Keratinocyte (primary cell): ENCODE measurements at places on chromosomes 5 and 9.

GRCh38 chr5:127758766-127759283 lies 55.6 kb downstream of the CCDC192 start:
- no peak for DNase-seq

GRCh38 chr9:17862101-17862500 lies 283.2 kb downstream of the SH3GL2 start:
- no peak for DNase-seq

GRCh38 chr9:21030389-21031035 lies 928 bp downstream of the HACD4 start:
- no peak for DNase-seq

DNA sequence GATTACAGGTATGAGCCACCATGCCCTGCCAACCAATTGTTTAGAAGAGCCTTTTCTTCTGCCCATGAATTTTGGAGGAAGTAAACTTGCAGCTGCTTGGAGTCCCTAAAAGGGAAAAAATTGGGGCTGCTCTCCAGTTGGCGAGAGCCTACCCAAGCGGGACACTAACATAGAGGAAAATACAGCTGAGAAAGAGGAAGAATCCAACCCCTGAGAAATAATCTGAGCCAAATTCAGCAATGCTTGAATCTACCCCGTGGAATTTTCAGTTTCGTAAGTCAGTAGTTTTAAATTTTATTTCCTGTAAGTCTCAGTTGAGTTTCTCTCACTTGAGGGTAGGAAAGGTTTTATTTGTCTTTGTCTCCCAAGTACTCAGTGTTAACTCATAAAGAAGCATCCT lies 30.4 kb upstream of the UBTD2 start:
- DNase-seq = no peak

DNA sequence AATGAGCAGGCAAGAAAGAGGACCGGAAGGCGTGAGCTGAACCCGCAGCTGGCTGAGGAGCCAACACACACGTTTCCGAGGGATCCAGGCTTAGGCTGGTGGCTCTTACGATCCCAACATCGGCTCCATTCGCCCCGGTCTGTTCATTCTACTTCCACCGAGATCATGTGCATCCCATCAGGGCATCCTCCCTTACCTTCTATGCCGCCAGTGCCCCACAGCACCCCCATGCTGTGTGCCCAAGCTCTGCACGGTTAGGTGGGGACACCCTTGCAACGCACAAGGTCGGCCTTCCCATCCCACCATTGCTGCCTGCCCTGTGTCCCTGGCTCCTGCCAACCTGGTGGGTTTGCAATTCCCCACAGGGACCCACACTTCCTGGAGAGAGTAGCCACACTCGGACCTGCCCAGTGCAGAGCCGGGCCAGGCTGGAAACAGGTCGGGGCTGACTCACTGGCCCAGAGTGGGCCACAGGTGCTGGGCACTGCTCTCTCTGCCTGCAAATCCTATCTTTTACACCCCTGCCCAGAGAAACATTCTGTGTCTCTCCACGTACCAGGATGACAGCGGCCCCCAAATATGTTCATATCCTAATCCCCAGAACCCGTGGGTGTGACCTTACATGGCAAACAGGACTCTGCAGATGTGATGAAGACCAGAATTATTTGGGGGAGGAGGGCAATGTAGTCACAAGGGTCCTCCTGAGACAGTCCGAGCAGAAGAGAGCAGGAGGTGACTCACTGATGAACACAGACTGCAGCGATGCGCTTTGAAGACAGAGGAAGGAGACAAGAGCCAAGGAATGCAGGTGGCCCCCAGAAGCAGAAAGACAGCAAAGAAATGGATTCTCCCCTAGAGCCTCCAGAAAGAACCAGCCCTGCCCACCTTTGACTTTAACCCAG lies 182.2 kb downstream of the AUH start:
- DNase-seq = no peak

- no peak for DNase-seq
Observed at GRCh38 chr5:78958672-78959445, 26.3 kb downstream of the ARSB start.

- no peak for DNase-seq
Observed at GRCh38 chr5:157535042-157535865, 40.3 kb downstream of the ADAM19 start.

DNA sequence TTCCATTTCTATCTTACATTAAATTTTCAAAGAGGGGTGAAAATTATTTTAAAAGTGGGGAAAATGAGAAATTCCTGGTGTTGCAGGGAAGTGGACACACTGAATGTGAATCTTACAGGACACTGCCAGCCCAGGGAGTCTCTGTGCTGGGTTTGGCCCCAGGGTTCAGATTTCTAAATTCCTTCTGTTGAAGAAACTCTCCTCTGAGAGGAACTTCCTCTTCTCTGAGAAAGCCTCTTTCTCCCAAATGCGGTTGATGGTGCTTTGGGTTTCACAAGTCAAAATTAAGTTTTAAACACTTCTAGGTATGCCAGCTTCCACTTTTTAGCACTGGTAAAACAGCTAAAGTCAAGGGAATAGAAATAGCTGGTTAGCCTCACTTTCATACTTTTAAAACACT lies 317.9 kb upstream of the ITGA1 start:
- no peak for DNase-seq

GRCh38 chr5:159104759-159105144 lies 5.0 kb upstream of the EBF1 start:
- no peak for DNase-seq

- no peak for DNase-seq
Observed at GRCh38 chr5:173326501-173326960, 1.7 kb downstream of the STC2 start.

DNA sequence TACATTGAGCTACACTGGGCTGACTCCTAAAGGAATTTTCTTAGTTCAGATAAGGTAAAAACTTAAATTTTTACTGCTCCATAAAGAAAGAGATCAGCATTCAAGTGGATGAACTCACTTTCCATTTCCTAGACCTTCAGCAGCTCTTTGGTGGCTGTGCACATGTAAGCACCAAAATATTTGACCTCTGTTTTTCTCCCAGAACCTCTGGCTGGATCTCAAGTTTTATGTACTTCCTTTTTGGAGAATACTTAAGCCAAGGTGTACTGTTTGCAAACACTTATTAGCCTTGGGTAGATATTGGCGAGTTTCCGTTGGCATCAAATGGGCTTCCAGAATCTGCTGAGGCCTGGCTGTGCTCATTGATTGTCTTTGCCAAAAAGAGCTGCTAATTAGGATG lies 10.3 kb downstream of the TNC start:
- DNase-seq = no peak

- no peak for DNase-seq
Observed at GRCh38 chr9:7370988-7371387, 428.6 kb downstream of the DMAC1 start.

DNA sequence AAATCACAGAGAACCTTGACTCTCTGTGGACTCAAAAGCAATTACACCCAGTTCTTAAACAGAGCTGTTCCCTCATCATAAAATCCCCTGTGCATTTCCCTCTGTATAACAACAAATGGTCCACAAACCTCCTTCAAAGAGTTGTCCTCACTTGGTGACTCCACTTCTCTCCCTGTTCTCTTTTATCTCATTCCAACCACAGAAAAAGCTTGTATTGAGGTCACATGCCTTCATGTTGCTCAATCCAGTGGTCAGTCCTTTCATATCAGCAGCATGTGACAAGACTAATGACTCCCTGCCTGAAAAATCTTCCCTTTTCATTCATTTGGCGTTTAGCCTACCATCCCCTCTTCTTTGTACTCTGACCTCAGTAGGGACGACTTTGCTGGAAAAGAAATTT lies 158.0 kb downstream of the DEPDC1B start:
- no peak for DNase-seq

GRCh38 chr9:130606887-130607600 lies 27.7 kb downstream of the FUBP3 start:
- DNase-seq = no peak

DNA sequence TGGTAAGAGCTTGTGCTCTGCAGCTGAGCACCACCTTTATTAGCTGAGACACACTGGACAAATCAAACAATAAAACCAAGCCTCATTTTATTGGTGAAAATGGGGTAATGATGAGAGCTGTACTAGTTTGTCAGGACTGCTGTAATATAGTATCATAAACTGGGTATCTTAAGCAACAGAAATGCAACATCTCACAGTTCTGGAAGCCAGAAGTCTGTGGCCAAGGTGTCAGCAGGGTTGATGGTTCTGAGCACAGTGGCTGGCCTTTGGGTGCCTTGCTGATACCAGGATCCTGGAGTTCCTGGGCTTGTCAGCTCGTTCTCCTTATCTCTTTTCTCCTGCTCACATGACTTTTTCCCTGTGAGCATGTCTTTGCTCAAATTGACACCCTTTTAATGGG lies 513.1 kb downstream of the IRX1 start:
- DNase-seq = no peak

DNA sequence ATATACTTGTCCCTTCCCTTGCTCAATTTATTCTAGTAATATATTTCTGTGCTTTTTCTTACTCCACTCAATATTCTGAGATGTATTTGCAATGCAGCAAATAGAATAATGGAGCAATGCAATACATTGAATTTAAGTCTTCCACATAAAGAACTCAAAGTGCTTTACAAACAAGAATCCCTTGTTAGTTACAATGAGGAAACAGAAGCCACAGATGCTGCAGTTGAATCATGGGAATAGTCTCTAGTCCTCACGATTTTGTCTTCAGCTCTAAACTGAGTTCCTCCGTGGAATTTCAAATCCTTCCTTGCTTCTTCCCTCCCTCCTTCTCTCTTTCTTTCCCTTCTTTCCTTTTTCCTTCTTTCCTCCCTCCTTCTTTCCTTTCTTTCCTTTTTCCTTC lies 12.5 kb upstream of the TAS2R1 start:
- DNase-seq = no peak

DNA sequence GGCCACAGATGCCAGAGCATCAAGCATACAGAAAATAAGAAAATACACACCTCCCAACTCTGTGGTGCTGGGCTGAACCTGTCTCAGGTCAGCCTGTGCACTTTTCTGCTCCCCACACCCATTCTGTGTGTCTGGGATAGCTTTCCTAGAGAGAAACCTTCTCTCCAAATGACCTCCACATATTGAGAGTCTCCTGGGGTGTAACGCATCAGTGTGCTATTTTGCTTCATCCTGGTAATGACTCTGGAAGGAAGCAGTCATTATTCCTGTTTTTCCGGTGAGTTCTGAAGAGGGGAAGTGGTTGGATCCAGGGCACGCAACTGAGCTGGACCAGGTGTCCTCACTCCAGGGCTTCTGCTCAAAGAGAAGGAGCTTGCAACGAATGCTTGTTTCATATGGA lies 73.2 kb upstream of the SH3PXD2B start:
- DNase-seq = no peak

DNA sequence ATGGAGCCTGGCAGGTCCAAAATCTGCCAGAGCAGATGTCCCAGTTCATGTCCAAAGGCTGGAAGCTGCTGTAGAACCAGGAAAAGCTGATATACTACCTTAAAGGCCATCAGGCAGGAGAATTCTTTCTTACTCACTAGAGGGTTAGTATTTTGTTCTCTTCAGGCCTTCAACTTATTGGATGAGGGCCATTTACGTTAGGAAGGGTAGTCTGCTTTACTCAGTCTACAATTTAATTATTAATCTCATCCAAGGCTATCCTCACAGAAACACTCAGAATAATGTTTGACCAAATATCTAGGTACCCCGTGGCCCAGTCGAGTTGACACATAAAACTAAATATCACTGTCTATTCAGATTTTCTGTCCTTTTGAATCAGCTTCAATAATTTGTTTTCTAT lies 437.4 kb downstream of the TLE4 start:
- DNase-seq = no peak

DNA sequence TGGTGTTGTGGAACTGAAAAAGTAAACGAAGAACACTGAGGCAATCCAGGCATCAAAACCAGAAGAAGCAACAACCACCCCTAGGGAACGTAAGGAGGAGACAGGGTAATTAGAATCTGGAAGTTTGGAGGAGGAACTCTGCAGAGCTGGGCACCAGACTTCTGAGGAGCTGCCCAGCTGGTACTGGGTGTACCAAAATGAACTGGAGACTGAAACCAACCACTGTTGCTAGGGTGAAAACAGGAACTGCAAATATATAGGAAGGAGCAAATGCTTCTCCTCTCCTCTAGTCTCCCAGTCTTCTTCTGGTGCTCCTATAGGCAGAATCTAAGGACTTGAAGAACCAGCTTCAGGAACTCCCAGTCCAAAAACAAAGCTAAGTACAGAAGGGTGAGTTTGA lies 189.8 kb downstream of the ELAVL2 start:
- DNase-seq = no peak

DNA sequence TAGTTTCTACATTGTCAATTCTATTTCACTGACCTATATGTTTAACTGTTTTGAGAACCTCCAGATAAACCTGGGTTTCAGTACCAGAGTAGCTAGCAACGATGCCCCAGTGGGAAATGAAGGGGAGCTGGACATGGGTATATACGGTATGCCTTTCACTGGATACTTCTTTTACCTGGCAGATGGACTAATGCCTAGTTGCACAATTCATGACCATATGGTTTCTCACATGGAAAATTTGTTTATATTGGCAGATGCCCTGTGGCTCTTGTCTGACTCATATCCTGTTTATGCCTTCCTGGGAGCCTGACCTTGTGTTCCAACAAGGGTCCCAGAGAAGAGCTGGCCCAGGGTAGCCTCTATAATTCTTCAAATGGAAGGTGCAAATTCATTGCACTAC lies 144.1 kb downstream of the MAT2B start:
- DNase-seq = no peak

DNA sequence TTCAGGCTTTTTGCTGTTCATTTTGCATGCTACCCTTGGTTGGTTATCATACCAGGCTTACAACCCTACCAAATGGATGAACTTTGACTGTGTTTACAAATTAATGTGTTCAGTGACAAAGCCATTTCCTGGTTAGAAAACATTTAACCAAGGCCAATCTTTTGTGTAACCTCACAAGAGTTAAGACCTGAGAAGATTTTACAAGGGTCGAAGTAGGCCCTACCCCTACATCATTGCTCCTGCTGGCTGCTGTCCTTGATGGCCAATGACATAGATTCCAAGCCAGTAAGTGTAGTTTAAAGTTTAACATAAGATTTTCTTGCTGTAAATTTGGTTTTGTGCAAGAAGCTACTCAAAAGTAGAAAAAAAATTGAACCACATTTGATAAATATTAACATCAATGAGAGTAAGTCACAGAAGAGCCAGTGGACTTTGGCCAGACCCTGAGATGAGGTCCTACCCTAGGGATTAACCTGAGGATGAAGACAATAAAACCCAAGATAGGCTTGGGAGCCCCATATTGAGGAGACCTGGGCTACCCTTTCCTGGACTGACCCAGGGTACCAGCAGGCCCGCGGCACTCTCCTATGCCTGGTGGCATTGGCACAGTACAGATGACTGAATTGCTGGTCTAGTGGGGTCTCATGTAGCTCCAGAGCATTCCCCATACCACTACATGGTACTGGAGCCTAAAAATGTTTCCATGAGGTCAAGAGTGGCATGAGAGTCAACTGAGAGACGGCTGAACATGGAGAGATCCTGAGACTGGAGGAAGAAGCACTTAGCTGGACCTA lies 8.3 kb downstream of the C1QTNF3 start:
- no peak for DNase-seq

DNA sequence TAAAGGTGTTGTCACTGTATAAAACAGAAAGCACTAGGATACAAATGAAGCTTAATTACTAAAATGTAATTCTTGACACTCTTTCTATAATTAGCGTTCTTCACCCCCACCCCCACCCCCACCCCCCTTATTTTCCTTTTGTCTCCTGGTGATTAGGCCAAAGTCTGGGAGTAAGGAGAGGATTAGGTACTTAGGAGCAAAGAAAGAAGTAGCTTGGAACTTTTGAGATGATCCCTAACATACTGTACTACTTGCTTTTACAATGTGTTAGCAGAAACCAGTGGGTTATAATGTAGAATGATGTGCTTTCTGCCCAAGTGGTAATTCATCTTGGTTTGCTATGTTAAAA lies 43.8 kb downstream of the NDFIP1 start:
- DNase-seq = no peak
